ENCODE measurements at places on chromosomes 6 and 20. TPM values are rescaled to one million over a fixed set of nuclear protein-coding genes. Genes with fewer than 3 reads are reported as not detected.

The HSPA12B gene
- not detected for polyA plus RNA-seq

The FKBP1A gene
- 72.4 TPM for polyA plus RNA-seq

The TPD52L2 gene
- polyA plus RNA-seq: 72.1 TPM

The LRRC73 gene
- not detected for polyA plus RNA-seq

The CLVS2 gene
- polyA plus RNA-seq: not detected

The KCNB1 gene
- not detected for polyA plus RNA-seq

The RHAG gene
- not detected for polyA plus RNA-seq

The ASIP gene
- not detected for polyA plus RNA-seq

The GRM1 gene
- polyA plus RNA-seq: not detected

The RNF39 gene
- polyA plus RNA-seq: 0.14 TPM

The BANF2 gene
- polyA plus RNA-seq: not detected
